ENCODE measurements at places on chromosomes 7 and 10.

- no peak for DNase-seq
Observed at GRCh38 chr10:102633848-102634247, 10.4 kb upstream of the TRIM8 start.

GRCh38 chr10:18659819-18660535 lies 746 bp downstream of the ARL5B start:
- no peak for DNase-seq

- no peak for DNase-seq
Observed at GRCh38 chr10:8910314-8910713, 855.8 kb downstream of the GATA3 start.

GRCh38 chr10:77162697-77163096 lies 474.9 kb downstream of the KCNMA1 start:
- DNase-seq = no peak

GRCh38 chr10:50387732-50388073 lies 136.4 kb upstream of the ASAH2 start:
- DNase-seq = no peak

DNA sequence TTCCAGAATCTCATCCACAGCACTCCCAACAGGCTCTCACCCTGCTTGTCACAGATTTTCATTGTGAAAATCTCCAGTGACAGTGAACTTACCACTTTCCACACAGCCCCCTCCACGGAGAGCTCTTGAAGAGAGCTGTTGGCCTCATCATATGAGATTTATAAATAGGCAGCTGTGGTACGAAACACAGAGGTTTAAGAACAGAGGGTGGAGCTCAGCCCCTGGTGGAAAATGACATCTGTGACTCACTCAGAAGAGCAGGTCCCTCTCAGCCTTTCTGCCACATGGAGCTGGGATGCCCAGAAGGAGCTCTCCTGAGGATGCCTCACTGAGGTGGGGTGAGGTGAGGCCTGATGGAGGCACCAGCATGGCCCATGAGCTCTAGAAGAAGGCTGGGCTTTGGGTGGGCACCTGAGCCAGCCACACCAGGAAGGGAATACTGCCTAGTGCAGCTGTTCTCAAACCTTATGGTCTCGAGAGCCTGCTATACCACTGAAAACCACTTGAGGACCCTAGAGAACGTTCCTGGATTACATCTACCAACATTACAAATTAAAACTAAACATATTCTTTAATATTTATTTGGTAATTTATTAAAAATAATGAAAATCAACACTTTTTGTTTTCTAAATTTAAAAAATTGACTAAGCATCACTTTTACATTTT lies 25.8 kb upstream of the EEPD1 start:
- no peak for DNase-seq

DNA sequence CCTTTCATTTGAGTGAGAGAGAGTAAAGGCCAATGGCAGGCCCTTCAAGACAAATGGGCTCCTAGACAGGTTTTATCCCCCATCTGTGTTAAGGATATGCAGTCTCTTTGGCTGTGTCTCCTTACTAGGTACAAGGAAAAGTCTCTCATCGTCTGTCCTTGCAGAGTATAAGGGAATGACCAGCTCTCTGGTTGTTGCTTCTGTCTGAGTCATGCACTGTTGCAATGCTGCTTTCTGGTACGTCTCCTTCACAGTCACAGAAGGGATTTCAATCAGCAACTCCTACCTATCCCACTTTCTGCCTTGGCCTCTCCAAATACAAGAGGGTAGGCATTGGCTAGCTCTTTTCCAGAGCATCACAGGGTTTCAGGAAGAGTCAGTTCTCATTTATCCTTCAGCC lies 48.1 kb downstream of the CTTNBP2 start:
- DNase-seq = no peak

DNA sequence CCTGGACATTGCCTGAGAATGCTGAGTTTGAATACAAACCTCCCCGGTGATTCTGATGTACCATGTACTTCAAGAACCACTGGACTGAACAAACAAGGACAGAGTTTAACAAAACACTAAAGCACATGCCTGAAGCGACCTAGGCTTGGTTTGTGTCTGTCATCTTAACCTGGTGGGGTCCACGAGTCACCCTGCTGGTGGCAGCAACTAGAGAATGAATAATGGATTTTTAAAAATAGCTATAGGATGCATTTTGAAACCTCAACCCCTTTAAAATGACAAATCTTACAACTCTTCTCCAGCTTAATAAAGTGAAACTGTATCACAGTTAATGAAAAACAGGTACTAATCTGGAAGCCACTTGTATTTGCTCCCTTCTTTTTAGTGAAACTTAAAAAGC lies 25.2 kb downstream of the CDHR3 start:
- no peak for DNase-seq

GRCh38 chr10:68586606-68587305 lies 26.6 kb downstream of the TET1 start:
- no peak for DNase-seq

DNA sequence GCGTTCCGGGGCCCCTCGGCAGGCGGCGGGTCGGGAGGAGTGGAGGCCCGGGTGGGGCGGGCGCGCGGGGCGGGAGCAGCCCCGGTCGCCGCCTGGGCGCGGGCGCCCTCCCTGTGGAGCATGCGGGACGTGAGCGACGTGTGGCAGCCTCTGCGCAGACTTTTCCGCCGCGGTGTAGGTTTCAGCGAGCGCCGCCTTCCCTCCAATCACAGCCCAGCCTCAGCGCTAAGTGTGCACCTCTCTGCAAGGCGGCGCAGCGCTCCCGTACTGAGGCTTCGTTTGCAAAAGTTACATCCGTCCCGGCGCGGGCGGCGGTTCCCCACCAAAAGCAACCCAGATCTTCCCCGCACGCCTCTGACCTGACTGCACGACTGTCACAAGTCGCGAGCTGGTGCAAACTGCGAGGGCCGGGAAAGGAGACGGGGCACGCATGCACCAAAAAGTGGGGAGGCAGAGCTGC lies 1.2 kb upstream of the PFKFB3 start:
- DNase-seq = peak; percentile 52

DNA sequence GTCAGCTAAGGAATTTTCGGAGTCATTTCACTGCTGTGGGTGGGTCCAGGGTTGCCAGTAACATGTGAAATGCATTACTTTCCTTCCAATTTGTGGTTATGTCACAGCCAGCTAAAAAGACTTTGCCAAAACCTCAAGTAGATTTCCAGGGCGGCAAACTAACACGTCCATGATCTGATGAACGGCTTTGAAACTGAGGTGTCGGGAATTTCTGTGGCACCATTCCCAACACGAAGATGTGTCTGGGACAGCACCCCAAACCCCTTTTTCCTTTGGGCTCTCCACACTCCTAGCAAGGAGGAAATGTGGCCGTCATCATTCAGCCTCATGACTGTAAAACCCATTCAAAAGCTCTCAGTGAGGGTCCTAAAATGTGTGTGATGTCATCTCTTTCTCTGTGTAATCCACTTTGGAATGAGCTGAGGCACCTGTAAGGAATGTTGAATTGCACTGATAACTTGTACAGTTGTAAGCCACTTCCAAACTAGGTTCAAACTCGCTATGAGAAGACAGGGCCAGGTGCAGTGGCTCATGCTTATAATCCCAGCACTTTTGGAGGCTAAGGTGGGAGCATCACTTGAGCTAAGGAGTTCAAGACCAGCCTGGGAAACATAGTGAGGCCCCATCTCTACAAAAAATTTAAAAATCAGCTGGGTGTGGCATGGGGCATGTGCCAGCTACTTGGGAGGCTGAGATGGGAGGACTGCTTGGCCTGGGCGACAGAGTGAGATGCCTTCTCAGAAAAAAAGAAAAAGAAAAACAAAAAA lies 146.1 kb upstream of the FRMD4A start:
- no peak for DNase-seq

- no peak for DNase-seq
Observed at GRCh38 chr10:5466451-5467206, 32.7 kb downstream of the CALML5 start.

DNA sequence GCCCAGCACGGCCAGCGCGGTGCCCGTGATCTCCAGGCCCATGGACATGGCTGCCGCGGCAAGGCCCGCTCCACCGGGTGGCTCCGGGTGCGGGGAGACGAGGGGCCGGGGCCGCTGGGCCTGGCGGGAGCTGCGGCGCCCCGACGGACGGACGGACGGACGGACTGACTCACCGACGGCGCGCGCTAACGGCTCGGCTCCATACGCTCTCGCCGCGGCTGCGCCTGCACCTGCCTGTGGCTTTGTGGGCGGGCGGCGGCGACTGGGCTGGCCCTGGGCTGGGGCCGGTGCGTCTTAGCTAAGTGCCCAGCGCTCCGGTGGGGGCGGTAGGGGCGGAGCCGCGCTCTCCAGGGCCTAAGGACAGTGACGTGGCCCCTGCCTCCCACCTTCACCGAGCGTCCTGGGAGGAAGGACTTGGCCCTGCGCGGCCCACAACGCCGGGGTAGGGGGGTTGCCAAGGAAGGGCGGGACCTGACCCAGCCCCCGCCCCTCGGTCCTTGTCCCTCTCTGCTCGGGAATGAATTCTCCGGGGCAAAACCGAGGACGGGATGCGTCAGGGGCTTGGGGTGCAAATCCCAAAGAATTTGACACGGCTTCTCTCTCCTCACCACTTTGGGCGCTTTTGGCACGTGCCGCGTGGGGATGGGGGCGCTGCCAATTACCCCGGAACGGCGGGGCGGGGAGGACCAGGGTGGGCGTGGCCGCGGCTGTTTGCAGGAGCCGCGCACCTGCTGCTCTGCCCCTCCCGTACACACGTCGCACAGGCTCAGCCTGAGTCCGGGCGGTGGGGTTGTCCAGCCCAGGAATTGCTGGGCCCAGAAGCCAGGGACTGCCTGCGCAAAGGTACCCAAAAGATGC lies at the start of gene CLDN3:
CLDN3 (minus strand) TSS at position 269 of the 858 bp plus-strand sequence; CDS start at position 48, 221 bp downstream.
- DNase-seq = no peak

DNA sequence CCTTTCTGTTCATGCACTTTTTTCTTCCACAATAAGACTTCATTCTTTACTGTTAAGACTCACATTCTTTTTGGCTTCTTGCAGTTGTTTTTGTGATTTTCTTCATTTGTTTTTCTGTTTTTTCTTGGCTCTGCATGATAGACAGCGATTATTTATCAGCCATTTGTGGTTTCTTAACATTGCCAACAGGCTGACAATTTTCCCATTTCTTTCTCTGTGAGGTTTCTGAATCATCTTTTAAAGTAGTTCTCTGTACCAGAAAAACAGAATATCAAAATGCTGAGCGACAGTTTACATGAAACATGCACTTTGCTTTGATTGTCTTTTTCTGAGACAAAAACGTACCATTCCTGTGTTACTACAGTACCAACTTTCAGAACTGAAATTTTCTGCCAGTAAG lies 334.2 kb upstream of the MAGI2 start:
- DNase-seq = no peak

- no peak for DNase-seq
Observed at GRCh38 chr7:95421847-95422444, 12.9 kb downstream of the PON2 start.

DNA sequence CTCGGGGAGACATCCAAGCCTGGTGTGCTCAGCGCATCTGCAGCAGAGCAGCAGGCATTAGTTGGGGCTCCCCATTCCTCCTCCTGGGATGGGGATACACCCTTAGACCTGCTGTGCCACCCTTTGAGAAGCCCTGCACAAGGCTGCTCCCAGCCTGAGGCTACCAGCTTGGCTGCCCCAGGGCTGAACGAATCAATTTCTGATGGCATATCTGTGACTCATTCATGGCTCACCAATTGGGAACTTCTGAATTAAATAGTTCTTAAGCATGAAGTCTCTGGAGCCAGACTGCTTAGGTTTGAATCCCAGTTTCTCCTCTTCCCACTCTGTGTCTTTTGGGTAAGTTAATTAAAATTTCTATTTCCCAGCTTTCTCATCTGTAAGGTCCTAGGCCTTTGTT lies 16.3 kb upstream of the GLI3 start:
- DNase-seq = no peak

DNA sequence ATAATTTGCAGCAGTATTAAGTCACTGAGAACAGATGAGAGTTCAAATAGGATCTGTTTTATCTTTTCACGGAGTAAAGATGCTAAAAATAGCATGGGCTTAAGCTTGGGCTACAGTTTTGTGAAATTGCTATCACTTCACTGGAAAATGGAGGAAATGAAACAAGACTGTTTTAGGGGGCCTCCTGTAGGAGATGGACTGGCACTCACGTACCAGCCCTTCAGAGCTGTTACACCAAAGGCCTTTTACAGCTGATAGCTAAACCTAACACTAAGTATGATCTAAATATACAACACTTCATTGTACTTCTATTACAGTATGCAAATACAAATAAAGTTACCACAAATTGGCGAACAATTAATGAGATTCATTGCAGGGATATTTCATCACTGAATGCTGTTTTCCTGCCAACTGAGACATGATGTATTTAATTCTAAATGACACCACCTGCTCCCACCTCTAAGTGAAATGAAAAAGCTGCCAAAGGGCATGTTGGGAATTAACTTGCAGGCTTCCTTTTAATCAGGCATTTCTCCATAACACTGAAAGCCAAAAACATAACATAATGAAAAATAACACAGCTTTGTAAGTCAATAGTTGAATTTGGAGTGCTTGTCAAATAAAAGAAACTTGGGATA lies 304.5 kb upstream of the LRRN3 start:
- no peak for DNase-seq

DNA sequence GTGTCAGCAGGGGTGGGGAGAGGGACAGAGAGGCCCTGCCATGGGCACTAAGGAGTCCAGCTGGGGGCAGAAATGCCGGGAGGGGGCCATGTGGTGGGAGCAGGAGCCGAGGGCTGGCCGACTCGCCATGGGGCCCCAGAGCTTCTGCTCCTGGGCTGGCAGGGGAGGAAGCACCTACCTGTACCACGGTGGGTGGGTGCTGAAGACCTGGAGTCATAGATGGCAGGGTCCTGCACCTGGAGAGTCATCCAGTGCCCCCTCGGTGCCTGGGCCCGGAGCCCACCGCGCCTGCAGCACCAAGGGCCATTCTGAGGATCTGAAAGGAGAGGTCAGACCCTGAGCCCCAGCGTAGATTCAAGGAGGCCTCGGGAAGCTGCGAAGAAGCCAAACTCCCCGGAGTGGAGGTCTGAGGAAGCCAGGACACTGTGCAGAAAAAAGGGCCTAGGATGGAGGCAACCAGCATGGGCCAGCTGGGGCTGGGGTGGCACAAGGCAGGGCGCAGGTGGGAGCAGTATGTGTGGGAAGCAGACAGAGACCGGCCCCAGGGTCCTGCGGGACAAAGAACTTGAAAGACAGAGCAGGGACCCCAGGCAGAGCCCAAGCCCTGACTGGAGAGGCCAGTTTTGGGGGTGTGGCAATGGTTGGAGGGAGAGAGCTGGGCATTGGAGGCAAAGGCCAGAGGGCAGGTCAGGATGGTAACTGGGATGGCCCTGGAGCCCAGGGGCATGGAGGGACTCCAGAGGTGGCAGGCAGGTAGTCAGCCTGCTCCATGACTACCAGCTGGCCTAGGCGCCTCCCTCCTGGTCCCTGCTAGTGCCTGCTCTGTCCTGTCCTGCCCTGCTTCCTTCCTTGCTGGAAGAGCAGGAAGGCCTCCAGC lies 26.7 kb upstream of the SMARCD3 start:
- no peak for DNase-seq
